ENCODE measurements at places on chromosomes 5 and 9.

DNA sequence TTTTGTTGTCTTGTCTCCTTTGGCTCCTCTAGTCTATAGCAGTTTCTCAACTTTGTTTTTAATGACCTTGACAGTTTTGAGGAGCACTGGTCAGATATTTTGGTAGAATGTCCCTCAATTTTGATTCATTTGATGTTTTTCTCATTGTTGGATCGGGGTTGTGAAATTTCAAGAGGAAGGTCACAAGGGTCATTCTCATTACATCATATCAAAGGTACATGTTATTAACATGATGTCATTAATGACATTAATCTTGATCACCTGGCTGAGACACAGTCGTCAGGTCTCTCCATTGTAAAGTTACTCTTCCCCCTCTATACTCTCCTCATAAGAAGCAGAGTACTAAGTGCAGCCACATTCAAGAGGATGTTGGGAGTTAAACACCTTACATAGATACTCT is 7.2 kb downstream of the ISOC1 start:
- DNase-seq = no peak

GRCh38 chr9:27371382-27371781 is 74.4 kb upstream of the EQTN start:
- peak; percentile 30 for DNase-seq

GRCh38 chr5:56160723-56161438 is 72.2 kb downstream of the ANKRD55 start:
- no peak for DNase-seq

- DNase-seq = no peak
These were observed 71.4 kb downstream of the PPIC start for GRCh38 chr5:122965111-122965510.

GRCh38 chr5:92990771-92991170 is 590.2 kb downstream of the NR2F1-AS1 start:
- no peak for DNase-seq

GRCh38 chr9:34651321-34651720 is 664 bp upstream of the IL11RA start:
- peak; percentile 67 for DNase-seq

GRCh38 chr9:19913151-19913550 is 124.3 kb upstream of the SLC24A2 start:
- no peak for DNase-seq

DNA sequence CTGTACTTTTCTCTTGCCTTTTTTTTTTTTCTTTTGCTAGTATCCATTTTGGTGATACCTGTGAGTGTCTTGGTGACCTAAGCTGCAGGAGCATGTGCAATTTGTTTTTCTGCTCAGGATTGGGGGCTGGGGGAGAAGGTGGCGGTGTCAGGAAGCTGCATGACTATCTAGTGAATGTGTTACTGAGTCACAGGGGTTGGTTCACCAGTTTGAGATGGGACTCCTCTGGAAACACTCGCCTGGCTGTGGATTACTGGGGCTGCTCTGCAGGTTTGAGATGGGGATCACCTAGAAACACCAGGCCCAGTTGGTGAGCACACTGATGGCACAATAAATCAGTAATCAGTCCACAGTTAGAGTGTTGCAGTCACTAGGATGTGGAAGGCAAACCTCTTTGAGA is 447.9 kb downstream of the SPATA31D1 start:
- no peak for DNase-seq

- DNase-seq = peak; percentile 61
These were observed 102.7 kb downstream of the EHMT1 start for GRCh38 chr9:137721479-137721878.

DNA sequence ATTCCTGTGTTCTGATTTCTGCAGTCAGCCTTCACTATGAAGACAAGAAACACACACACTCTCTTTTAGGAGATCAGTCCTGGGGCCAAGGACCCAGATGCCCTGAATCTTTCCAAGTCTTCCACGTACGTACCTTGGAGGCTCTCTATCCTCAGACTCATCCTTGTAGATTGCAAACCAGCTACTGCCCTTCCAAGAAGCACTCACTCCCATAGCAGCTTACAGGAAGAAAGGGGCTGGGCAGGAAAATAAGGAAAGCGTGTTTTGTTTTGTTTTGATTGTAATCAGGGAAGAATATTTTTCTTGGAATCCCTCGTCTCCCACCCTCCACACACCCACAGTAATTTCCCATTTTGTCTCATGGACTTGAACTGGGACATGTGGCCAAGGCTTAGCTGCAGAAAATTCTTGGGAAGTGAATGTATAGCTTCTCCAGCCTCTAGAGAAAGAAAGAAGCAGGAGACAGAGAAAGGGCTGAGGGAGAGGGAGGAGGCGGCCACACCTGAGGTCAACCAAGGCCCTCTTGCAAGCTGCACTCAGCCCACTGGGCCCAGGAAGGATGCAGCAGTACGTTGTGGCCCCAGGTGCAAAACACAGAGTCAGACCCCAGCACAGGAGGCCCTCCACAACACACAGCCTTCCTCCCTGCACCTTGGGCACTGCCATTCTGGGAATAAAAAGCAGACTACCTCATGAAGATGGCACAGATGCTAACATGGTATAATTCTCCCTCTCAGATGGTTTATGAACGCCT is 29.9 kb downstream of the IRX2 start:
- no peak for DNase-seq

- no peak for DNase-seq
These were observed 359.9 kb downstream of the ICE1 start for GRCh38 chr5:5782402-5782801.

DNA sequence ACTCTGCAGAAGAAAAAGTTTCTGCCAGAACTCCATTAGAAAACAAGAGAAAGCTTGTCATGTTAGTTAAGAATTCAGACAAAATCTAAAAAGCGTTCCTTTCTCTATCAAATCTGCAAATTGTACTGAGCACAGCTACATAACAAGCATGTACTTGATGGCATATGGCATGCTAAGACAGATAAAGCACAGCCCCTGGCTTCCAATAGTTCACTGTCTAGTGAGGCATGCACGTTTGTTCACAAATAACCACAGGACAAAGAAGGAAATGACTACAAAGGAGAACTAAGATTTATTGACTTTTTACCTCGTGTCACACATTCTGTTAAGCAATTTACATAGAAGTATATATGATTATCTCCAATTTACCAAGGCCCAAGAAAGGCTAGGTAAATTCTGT is 518.2 kb upstream of the TLE4 start:
- peak; percentile 7 for DNase-seq

DNA sequence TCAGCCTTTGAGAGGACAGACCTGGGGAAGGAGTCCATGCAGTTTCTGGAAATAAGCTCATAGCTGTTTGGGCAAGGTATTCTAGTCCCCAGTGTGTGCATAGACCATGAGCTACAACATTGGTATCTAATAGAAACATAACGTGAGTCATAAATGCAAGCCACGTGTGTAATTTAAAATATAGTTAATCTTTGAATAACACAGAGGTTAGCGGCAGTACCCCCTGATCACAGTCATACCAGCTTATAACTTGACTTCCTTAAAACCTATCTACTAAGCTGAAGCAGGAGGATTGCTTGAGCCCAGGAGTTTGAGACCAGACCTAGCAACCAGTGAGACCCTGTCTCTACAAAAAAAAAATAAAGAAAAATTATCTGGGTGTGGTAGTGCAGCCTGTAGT is 46.4 kb upstream of the CPEB4 start:
- DNase-seq = no peak

DNA sequence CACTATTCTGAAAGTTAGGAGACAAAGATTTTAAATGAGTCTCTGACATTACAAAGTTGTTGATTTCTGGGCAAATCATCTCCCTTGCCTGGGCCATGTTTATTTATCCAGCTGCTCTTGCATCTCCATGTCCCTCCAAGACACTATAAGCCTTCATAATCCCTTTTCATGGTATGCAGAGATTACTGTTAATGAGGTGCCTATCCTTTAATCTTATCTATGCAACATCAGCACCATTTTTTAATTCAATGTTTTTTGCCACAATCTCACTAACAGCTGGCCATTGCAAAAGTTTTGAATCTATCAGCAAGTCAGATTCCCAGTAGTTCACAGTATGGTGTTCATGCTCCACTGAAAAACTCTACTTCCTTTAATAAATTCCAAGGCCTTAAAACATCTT is 108.5 kb upstream of the PTPRD start:
- DNase-seq = no peak

DNA sequence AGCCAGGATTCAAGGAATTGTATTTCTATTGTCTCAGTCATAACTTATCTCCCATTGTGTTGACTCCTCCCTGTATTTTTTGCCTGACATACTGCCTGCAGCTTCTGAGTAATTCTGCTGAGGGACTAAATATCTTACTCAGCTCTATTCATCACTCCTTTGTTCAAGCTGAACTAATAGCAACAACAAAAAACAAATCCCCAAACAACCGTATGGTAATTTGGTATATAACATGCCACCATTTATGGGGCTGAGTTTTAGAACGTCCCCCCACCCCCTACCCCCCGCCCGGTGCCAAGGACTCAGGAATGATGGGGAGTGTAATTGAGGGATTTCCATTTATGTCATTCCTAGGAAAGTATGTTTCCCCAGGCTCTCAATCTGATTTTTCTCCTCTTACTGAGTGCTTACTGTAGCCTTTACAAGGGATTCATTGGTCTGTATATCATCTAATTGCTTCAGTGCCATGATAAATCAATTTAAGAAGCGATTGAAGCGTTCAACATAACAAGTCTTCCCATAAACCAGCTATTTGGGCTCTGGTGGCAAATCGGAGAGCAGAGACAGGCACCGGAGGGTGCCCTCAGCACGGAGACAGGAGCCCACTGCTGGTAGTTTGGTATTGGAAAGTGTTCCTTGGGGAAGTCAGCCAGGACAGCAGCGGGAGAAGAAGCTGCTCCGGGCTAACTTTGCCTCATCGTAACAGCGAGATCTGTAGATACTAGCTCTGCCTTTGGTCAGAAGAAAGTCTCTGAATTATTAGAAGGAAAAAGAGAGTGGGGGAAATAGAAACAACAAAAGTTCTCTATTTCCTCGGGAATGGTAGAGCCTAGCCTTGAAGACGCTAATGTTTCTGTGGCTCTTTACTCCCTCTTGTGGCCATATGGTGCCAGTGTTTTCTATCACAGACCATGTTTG is 40.7 kb upstream of the HSD17B4 start:
- peak; percentile 75 for DNase-seq

DNA sequence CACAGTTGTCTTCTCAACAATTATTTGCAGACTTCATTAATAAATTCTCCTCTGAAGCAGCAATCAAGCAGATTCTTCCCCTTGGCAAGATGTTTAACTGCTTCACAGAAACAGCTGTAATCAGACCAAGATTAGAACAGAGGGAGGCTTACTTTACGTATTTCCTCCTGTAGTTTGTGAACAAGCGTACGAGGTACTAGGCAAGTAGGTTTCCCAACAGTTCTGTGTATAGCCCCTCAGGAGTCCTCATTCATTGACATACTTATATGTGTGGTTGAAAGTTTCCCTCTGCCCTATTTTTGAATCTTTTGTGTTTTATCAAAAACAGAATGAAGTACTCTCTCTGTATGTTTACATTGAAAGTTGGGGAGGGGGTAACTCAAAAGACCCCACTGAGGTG is 128.0 kb downstream of the SPATA31D1 start:
- DNase-seq = no peak

- no peak for DNase-seq
These were observed 110.1 kb upstream of the PPP1R26 start for GRCh38 chr9:135369412-135369990.

Data from amniotic epithelial cell (primary cell).